ENCODE measurements at places on chromosomes 1 and 21.

DNA sequence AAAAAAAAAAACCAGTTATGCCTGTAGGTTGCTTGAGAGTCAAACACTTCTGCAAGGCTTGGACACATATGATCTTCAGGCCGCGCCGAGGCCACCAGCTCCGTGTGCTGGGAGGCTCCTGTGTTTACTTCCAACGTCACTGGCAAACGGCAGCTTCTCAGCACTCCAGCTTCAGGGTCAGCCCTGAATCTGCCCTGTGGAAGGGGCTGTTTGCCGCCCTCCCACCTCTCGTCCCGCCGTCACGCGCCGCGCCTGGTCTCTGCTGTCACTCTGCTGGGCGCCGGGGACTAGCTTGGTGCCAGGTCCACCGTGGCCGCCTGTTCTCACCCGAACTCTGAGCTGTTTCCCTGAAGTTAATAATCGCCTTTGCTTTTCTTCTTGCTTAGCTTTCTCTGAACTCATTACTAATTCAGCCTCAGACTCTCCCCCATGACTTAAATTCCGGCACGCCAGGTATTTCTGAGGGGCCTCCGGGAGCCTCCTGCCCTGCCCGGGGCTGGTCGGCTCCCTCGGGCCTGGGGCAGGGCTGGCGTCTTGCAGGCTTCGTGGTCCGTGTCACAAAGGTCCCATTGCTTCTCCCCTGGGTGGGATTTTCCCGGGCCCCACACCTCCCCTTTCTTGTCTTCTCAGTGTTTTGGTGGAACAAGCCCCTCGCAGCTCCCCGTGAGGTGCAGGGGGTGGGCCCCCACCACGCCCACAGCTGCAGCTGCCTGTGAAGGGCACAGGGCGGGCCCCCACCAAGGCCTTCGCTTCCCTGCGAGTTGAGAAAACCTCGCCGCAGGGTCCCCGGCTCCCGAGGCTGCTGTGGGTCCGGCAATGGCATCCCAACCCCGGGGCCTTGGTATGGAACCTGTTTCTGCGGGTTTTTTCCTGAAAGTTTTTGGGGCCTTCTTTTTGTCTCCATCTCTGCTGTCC, 14.6 kb upstream of the C1orf159 start:
- no peak for DNase-seq

DNA sequence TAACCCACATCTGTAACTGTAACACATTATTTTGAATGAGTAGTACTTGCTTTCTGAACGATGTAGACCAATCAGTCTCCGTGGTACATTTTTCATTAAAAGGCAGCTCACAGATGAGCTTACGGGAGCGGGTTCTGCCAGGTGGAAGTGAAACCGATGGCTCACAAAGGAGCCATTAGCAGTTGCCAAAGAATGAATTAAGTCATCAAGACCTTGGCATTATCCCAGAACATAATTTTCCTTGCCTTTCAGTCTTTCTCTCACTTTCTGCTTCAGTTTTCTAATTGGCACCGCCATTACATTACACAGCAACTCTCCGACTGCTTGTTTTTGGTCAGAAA, 33.5 kb upstream of the UTS2 start:
- no peak for DNase-seq

DNA sequence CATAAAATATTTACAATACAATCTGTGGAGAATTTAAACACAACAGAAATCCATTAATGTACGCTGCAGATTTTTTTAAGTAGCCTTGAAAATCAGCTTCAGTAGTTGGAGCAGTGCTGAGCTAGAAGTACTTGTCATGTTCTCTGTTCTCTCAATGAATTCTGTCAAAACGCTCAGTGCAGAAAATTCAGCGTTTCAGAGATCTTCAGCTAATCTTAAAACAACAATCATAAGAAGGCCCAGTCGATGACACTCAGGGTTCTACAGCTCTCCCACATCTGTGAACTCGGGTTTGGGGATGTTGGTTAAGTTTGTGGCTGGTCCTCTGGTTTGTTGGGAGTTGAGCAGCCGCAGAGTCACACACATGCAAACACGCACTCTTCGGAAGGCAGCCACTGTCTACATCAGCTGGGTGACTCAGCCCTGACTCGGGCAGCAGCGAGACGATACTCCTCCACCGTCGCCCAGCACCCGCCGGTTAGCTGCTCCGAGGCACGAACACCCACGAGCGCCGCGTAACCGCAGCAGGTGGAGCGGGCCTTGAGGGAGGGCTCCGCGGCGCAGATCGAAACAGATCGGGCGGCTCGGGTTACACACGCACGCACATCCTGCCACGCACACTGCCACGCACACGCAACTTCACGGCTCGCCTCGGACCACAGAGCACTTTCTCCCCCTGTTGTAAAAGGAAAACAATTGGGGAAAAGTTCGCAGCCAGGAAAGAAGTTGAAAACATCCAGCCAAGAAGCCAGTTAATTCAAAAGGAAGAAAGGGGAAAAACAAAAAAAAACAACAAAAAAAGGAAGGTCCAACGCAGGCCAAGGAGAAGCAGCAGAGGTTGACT, 161.2 kb downstream of the RUNX1 start:
- DNase-seq: peak; percentile 81

DNA sequence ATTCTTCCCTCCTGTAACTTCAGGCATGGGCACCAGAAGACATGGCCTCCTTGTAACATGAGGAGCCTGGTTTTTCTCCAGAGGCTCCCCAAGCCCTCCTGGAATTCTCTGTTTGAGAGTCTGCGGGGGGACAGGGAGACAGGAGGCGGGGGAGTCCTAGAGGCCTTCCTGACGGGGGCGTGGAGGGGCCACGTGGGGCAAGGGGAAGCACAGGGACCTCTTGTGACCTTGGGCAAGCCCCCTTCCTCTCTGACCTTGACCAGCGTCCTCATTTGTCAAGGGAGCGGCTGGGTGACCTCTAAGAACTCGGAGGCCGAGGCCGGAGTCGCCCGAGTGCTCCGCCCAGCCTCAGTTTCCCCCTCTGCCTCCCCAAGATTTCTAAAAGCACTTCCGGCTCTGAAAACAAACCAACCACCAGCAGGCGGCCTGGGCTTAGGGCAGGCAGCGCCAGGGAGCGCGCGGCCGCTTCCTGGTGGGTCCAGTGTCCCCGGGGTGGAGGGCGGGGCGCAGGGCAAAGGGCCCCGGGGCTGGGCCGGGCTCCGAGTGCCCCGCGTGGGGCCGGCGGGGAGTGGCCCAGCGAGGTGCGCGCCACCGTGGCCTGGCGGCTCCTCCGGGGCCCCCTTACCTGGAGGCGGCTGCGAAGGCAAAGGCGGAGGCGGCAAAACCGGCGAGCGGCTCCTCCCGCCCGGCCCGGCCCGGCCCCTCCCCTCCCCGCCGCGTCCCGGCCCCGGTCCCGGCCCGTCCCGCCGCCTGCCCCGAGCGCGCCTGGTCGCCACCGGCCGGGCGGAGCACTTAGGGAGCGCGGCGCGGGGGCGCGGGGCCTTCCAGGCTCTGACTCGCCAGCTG, at the start of gene TMCO4:
Gene TMCO4 (minus strand): TSS at position 687 of the 846 bp plus-strand sequence. CDS start 19,158 bp downstream, outside the sequence.
- peak; percentile 46 for DNase-seq

DNA sequence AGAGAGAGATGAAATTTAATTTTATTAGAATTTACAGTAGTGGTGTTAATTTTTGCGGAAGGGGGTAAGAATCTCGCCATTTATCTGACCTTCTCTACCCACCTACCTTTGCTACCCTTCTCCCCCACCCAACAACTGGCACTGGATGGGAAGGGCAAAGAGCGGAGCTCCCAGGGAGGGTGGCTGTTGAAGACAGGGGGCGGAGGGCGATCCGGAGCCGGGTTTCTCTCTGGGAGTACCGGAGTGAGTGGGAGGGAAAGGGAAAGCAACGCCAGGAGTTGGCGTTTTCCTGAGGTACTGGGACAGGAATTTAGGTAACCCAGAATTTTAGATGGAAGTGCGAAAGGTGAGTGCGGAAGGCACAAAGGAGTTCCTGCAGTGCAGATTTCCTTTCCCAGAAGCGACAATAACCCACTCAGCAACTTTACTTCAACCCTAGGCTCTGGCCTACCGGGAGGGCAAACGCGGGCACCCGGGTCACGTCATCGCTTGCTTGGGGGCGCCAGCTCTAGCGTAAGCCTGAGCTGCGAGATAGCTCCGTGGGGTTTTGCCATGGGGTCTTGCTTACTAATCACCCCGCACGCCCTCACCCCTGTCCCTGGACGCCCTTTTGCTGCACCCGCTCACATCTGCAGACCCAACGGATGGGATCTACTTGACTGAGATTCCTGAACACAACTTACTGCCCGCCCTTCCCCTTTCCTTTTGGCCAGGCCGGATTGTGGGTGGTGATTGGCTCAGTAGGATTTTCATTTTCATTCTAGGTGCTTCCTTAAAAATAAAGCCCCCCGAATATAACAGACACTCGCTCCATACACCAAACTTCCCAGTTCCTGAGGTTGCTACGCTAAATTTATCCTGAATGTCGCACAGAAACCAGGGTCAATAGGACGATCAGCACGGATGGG, 413.0 kb upstream of the ESRRG start:
- no peak for DNase-seq

All from activated CD4-positive, CD25-positive, alpha-beta regulatory T cell (primary cell).